ENCODE measurements at places on chromosomes 6 and 20. TPM values are rescaled to one million over a fixed set of nuclear protein-coding genes. Genes with fewer than 3 reads are reported as not detected.

The PRPH2 gene
- total RNA-seq = not detected

- no peak overlapping the region for H3K4me3 ChIP-seq
- DNase-seq = peak; percentile 4
- H3K27ac ChIP-seq = peak overlapping the region; percentile 2
- H3K4me1 ChIP-seq = peaks cover 35% of the 10 kb centered on the region
Observed at GRCh38 chr20:47543006-47543431, 41.3 kb downstream of the NCOA3 start.

DNA sequence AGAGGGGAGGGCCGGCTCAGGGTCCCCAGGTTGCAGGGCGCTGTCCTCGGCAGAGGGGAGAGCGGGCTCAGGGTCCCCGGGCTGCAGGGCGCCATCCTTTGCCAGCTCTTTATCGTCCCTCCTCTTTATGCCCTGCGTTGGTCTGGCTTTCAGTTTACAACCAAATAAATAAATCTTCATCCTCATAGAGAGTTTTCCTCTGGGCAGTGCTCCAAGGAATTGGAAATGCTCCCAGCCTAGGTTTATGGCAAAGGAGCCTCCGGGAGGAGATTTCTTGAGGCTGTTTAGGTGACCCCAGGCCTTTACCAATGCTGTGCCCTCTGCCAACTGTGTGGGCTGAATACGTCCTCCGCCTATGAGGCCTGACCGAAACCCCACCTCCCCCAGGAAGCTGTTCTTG is 60.2 kb downstream of the CHMP4B start:
- DNase-seq = no peak
- no peaks in the 10 kb centered on the region for H3K36me3 ChIP-seq
- H3K4me3 ChIP-seq = peak overlapping the region; percentile 9
- H3K27ac ChIP-seq = no peak overlapping the region
- no peaks in the 10 kb centered on the region for H3K27me3 ChIP-seq

- DNase-seq = no peak
- H3K27ac ChIP-seq = peak overlapping the region; percentile 20
- no peaks in the 10 kb centered on the region for H3K27me3 ChIP-seq
- H3K4me1 ChIP-seq = no peaks in the 10 kb centered on the region
- H3K4me3 ChIP-seq = no peak overlapping the region
Observed at GRCh38 chr6:13455552-13455966, 31.8 kb downstream of the GFOD1 start.

DNA sequence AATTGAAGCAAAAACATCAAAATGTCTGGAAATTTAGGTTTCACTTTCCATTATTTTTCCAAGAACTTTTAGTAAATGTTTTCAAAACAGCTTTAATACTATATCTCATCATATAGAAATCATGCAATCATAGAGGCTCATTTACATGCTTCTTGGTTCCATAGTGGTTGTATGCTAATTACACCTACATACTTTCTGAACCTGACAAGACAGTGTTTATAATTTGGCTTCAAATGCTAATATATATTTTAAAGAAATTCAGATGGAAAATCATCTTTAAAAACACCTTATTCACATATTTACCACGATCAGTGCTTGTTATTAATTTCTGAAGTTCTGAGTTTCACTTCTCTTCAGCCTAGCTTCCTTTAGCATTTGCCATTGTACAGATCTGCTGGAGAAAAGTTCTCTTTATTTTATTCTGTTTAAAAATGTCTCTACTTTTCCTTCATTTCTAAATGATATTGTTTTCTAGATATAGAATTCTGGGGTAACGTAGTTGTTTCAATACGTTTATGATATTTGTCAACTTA is 89.9 kb downstream of the PLCB1 start:
- DNase-seq = no peak
- no peak overlapping the region for H3K4me3 ChIP-seq
- no peak overlapping the region for H3K27ac ChIP-seq

The SLC22A16 gene
- not detected for total RNA-seq

The NRSN2 gene
- total RNA-seq = 34.1 TPM

Data from tibial nerve (tissue), 4 donors.